ENCODE measurements at places on chromosomes 1 and 21. TPM values are rescaled to one million over a fixed set of nuclear protein-coding genes. Genes with fewer than 3 reads are reported as not detected.

RBM8A gene
- 459 TPM for total RNA-seq

ZBTB8B gene
- total RNA-seq, result 0.22 TPM

SLC26A9 gene
- total RNA-seq, result not detected

TSPAN1 gene
- 33.3 TPM for total RNA-seq

PATJ gene
- total RNA-seq, result 35.2 TPM

AMY1C gene
- not detected for total RNA-seq

GRCh38 chr1:63000508-63000907, 216.6 kb downstream of the ATG4C start:
- H3K27ac ChIP-seq, result no peak overlapping the region
- H3K27me3 ChIP-seq, result peaks cover 84% of the 10 kb centered on the region
- no peak for DNase-seq
- no peaks in the 10 kb centered on the region for H3K4me1 ChIP-seq

GRCh38 chr1:154497026-154497806, 4.8 kb upstream of the TDRD10 start:
- H3K27ac ChIP-seq, result no peak overlapping the region
- H3K36me3 ChIP-seq, result no peaks in the 10 kb centered on the region
- peaks cover 78% of the 10 kb centered on the region for H3K27me3 ChIP-seq
- no peak overlapping the region for H3K4me3 ChIP-seq
- H3K4me1 ChIP-seq, result no peaks in the 10 kb centered on the region

GRCh38 chr1:116933606-116934515, 24.1 kb downstream of the PTGFRN start:
- no peaks in the 10 kb centered on the region for H3K27me3 ChIP-seq
- no peak overlapping the region for H3K27ac ChIP-seq
- DNase-seq, result no peak
- H3K4me1 ChIP-seq, result no peaks in the 10 kb centered on the region
- H3K4me3 ChIP-seq, result no peak overlapping the region

DNA sequence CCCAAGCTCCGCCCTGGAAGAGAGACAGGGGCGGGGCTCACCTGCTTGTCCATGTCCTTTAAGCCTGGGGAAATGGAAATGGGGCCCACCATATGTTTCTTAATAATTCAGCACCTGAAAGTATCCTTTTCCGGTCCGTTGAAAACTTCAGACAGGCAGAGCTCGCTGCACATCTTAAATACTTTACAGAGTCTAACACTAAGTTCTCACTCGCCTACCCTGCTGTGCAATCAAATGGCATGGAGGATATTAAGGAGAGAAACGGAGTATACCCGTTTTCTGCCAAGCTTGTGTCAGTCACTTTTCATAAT, 467 bp upstream of the CC2D1B start:
- H3K27me3 ChIP-seq, result no peaks in the 10 kb centered on the region
- H3K27ac ChIP-seq, result no peak overlapping the region
- peaks cover 4% of the 10 kb centered on the region for H3K36me3 ChIP-seq
- no peak for DNase-seq
- peak overlapping the region; percentile 53 for H3K4me3 ChIP-seq
- H3K4me1 ChIP-seq, result peaks cover 20% of the 10 kb centered on the region

GRCh38 chr1:231952154-231952553, 325.6 kb downstream of the DISC1 start:
- no peak for DNase-seq
- H3K4me1 ChIP-seq, result peaks cover 8% of the 10 kb centered on the region
- no peak overlapping the region for H3K4me3 ChIP-seq
- no peaks in the 10 kb centered on the region for H3K36me3 ChIP-seq
- H3K27me3 ChIP-seq, result no peaks in the 10 kb centered on the region

DNA sequence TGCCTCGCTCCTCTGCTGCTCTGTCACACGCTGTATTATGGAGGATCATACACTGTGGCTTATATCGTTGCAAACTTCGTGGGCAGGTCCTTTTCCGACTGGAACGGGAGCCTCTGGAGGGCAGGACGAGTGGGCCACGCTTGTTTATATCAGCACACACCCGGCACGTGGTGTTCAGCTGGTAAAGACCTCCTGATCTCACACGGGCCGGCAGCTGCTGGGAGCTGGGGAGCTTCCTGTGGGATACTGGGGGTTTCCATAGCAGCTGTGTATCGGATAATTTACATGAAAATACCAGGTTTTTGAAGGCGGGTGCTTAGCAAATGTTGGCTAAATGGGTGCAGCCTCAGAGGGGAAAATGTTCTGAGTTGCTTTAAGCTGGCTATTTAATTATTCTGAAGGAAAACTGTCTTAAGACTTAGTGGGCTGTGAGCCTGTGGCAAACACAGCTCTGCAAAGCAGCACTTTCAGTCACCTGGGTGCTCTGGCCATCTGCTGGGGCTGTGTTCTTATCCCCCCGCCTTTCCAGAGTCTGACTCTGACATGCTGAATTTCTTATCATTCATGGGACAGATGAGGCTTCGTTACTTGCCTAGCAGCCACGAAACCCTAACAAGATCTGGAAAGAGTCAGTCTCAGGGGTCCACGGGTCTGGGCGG, 103.6 kb upstream of the GCLM start:
- no peaks in the 10 kb centered on the region for H3K27me3 ChIP-seq
- no peak for DNase-seq
- no peak overlapping the region for H3K27ac ChIP-seq
- H3K36me3 ChIP-seq, result no peaks in the 10 kb centered on the region

- H3K27ac ChIP-seq, result no peak overlapping the region
- peak; percentile 62 for DNase-seq
- H3K27me3 ChIP-seq, result no peaks in the 10 kb centered on the region
- no peak overlapping the region for H3K4me3 ChIP-seq
- H3K4me1 ChIP-seq, result peaks cover 14% of the 10 kb centered on the region
Measured at GRCh38 chr1:221234791-221235190, 355.5 kb downstream of the HLX start.

DNA sequence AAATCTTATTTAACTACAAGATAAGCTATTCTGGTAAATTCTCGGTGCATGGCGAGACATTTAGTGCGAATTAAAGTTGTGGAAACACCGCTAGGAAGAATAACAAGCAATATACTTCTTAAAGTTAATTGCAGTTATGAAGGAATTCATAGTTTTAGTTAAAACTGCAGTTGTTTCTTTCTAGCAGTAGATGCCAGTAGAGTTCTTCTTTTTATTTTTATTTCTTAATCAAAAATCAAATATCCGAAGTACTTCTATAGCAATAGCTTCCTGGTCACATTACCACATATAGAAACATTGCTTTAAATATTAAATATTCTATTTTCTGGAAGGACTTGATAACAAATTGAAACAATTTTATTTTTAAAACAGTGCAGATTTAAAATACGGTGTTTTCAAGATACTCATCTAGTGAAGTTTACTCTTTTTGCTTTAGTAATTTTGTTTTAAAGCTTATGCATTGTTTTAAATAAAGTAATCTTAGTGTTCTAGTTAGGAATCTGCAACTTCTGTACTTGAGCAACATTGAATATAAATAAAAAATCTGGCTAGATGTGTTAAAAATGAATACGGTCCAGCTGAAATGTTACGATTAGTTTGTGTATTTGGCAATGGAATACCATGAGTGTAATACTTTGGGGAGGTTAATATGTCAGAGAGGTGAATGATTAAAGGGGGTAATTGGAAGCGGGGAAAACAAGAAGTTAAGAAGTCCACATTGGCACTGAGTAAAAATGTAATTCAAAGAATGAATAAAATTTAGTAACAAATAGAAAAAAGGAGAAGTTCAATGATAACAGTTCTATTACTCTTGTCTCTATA, 2.7 kb upstream of the PRKACB start:
- DNase-seq, result peak; percentile 60
- no peaks in the 10 kb centered on the region for H3K36me3 ChIP-seq
- H3K4me3 ChIP-seq, result no peak overlapping the region
- H3K27me3 ChIP-seq, result no peaks in the 10 kb centered on the region

DNA sequence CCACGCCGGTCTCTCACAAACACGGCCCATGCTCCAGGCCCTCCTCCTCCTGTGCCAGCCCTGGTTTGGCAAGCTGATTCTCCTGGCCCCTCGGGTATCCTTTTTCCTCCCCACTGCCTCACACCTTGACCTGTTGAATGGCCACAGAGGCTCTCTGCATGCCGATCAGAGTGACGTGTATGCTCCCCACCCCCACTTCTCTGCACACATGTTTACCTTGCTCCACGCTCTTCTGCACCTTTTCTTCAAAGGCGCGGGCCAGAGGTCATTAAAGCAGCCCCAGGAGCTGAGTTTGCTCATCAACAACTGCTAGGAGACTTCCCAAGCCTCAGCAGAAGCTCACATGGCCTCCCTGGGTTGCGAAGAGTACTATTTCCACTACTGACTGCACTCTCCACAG, 139.3 kb upstream of the EDN2 start:
- no peak overlapping the region for H3K4me3 ChIP-seq
- no peaks in the 10 kb centered on the region for H3K36me3 ChIP-seq
- H3K4me1 ChIP-seq, result peaks cover 38% of the 10 kb centered on the region
- H3K27me3 ChIP-seq, result no peaks in the 10 kb centered on the region
- no peak overlapping the region for H3K27ac ChIP-seq

GRCh38 chr21:44751799-44752636, 40.6 kb upstream of the TSPEAR start:
- no peak for DNase-seq
- H3K4me3 ChIP-seq, result peak overlapping the region; percentile 3
- H3K36me3 ChIP-seq, result no peaks in the 10 kb centered on the region
- H3K27ac ChIP-seq, result peak overlapping the region; percentile 78

- H3K4me3 ChIP-seq, result no peak overlapping the region
- H3K4me1 ChIP-seq, result no peaks in the 10 kb centered on the region
- no peak overlapping the region for H3K27ac ChIP-seq
- H3K27me3 ChIP-seq, result peaks cover 34% of the 10 kb centered on the region
- H3K36me3 ChIP-seq, result no peaks in the 10 kb centered on the region
- no peak for DNase-seq
Measured at GRCh38 chr1:179588425-179589024, 3.1 kb upstream of the TDRD5 start.

DNA sequence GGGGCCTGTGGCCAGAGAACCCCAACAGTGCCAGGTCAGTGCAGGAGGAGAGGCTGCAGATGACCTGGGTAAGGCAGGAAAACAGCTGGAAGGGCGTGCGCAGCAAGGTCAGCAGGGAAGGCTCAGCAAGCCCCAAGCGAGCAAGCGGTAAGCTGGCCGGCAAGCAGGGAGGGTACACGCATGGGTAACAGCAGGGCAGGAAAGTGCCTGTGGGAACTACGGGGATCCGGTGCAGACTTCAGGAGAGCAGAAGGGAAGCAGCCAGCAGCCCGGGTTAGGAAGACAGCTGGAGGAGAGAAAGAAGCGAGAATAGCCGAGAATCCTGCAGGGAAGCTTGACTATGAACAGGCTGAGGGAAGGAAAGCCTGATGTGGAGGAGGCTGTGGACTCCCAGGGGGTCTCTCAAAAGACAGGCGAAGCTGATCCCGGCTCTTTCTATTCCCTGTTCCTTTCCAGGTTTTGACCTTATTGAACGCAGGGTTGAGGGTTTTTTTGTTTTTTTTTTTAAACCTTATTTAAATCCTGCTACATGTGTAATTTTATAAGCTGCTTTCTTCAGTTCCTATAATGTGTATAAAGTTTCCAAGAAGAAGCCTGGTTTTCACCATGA, 20.9 kb downstream of the UMODL1 start:
- no peak overlapping the region for H3K27ac ChIP-seq
- H3K36me3 ChIP-seq, result no peaks in the 10 kb centered on the region
- no peak for DNase-seq
- peaks cover 19% of the 10 kb centered on the region for H3K4me1 ChIP-seq
- no peak overlapping the region for H3K4me3 ChIP-seq

GRCh38 chr1:97920276-97920831, 480 bp downstream of the DPYD start:
- peak overlapping the region; percentile 69 for H3K27ac ChIP-seq
- H3K36me3 ChIP-seq, result no peaks in the 10 kb centered on the region
- H3K4me1 ChIP-seq, result peaks cover 24% of the 10 kb centered on the region

DNA sequence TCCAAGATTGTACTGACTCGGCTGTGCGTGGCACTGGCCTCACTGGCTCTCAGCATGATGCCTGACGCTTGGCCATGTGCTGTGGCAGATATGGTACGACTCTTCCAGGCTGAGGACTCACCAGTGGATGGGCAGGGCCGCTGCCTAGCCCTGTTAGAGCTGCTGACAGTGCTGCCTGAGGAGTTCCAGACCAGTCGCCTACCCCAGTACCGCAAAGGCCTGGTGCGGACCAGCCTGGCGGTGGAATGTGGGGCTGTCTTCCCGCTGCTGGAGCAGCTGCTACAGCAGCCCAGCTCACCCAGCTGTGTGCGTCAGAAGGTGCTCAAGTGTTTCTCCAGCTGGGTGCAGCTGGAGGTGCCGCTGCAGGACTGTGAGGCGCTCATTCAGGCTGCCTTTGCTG, 2.9 kb downstream of the IPO13 start:
- peaks cover 32% of the 10 kb centered on the region for H3K4me1 ChIP-seq
- H3K27me3 ChIP-seq, result no peaks in the 10 kb centered on the region
- no peak overlapping the region for H3K27ac ChIP-seq

DNA sequence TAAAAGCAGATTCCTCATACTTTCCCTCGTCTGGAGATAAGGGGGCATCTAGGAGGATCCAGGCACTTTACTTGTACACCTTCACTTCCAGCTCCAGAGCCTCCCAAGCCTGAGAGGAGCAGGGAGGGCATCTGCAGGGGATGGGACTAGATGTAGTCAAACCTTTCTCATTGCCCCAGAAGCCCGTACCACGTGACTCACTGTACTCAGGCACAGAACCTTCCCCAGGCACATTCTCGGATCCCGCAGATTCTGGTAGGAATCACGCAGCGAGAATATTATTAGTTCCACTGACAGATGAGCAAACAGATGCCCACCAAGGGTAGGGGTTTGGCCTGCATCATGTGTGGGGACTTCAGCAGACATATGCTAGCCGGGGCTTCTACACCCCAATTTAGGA, 25.2 kb upstream of the TNR start:
- H3K36me3 ChIP-seq, result no peaks in the 10 kb centered on the region
- DNase-seq, result no peak
- no peaks in the 10 kb centered on the region for H3K27me3 ChIP-seq
- no peak overlapping the region for H3K27ac ChIP-seq
- no peak overlapping the region for H3K4me3 ChIP-seq

DNA sequence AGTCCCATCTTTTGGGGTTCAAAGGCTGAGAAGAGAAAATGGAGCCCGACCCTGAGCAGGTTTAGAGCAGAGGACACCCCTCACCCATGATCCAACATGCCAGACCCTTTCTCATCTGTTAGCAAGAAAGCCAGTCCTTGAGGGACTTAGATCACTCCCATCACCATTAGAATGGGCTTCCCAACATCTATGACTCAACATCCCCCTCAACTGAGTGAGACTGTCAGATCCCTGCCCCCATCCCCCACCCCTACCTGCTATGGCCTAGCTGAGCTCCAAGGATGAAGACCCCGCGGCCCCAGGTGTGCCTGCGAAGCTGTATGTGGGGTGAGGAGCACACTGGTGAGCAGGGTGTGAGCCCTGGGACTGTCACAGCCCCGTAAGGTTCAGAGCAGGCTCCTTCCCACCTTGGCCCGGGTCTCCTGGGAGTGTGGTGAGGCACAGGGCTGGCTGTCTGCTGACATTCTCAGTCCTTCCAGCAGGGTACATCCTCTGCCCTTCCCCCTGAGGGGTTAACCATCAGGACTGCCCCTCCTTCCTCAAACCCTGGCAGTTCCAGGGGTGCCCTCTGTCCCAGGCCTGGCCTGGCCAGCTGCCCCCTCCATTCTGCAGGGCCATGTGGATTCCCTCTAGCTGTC, 21.4 kb upstream of the BLACAT1 start:
- no peak overlapping the region for H3K4me3 ChIP-seq
- peaks cover 6% of the 10 kb centered on the region for H3K27me3 ChIP-seq
- no peak for DNase-seq
- peaks cover 18% of the 10 kb centered on the region for H3K4me1 ChIP-seq

- H3K27ac ChIP-seq, result no peak within 1 kb of the TSS
- no peaks in the 10 kb centered on the region for H3K36me3 ChIP-seq
- DNase-seq, result no peak
Measured at GRCh38 chr1:54547601-54548388, at the start of gene ACOT11. ACOT11 (plus strand) TSS chr1:54548228; CDS start chr1:54548310, 82 bp downstream.

Measured in PC-3 (cell line).